ENCODE measurements at places on chromosomes 16 and 17.
A peak's percentile ranks its signal among the peaks of the same experiment; 100 is the strongest.

DNA sequence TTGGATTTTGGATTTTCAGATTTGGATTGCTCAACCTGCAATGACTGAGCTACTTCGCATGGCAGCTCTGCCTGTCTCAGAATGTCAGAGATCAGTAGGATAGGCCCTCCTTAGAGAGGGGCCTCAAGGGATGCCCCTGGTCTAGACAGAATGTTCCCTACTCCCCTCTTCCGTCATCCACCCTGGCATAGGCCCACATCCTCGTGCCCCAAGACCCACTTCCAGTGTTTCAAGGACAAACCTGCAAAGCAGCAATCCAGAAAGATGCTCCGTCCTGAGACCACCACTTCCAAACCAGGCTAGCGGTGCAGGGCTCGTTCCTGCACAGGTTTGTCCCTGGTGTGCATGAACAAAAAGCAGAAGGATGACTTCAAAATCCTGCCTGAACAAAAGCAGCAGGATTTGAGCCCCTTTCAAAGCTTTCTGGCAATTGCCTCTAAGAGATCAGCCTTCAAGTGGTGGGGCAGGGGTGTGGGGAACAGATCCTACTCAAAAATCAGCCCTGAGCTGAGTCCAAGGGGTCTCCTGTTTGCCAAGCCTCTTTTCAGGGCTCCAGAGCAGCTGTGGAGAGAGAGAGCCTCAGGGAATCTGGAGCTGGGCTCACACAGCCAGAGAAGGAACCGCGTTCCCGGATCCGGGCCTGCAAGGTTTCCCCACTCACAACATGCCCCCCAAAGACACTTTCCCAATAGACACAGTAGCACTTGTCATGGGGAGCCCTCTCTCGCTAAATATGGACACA is 121.1 kb downstream of the SOCS1 start:
- no peak for DNase-seq

DNA sequence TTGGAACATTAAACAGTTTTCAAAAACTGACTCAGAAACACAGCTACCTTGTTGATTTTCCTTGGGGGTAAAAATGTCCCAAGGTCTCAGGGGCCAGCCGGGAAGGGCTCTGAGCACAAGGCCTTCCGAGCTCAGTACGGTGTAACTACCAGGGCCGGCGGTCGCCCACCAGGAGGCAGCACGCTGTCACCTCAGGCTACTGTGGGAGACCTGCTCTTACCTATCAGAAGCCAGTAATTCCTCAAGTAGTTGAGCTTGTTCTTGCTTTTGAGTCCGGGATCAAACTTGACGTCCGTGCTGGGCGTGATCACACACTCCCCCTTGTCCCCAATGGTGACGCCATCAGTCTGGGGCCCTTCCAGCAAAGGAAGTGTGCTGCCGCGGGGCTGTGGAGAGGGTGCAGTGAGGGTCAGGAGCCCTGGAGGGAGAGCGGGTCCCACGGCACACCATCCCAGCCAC is 43.4 kb upstream of the ICAM2 start:
- peak; percentile 21 for DNase-seq

- no peak for DNase-seq
Observed at GRCh38 chr17:39564211-39564848, 43.4 kb downstream of the NEUROD2 start.

GRCh38 chr17:8153525-8153956 is 1.3 kb upstream of the PER1 start:
- DNase-seq = peak; percentile 62

- peak; percentile 3 for DNase-seq
Observed at GRCh38 chr17:36755586-36755985, 154.2 kb downstream of the MRM1 start.

Data from stimulated activated CD8-positive, alpha-beta memory T cell treated with anti-CD3 and anti-CD28 coated beads, Interleukin-7, amount 100 ng/mL, for 4 hours (primary cell).